ENCODE measurements at places on chromosomes 3 and 15.

- DNase-seq = no peak
Measured at GRCh38 chr3:29183346-29184087, 97.4 kb upstream of the RBMS3 start.

DNA sequence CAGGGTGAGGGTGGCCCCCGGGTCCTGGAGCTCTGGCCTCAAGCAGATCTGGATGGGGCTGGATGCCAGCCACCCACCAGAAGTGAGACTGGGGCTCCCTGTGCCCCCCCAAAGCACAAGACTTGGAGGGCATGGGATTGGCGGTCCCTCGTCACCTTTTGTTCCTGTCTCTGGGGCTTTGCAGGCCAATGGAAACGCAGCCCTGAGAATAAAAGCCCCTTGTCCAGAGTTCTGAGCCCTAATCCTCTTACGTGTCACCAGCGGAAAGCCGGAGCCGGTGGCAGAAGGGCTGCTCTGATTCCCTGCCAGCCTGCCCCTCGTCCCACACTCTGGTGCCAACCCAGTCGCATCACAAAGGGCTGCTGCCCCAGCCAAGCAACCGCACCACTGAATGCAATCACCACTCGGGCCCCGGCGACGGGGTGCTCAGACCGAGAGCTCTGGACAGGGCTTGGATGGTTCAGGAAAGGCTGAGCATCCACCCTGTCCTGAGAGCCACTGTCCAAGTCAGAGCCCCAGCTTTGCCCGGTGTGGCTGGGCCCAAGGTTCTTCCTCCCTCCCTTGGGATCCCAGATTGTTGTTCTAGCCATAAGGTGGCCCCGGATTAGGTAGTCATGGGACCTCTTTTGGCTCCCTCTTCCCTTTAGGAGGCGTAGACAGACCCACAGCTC is 22.8 kb upstream of the ELP6 start:
- DNase-seq = no peak

DNA sequence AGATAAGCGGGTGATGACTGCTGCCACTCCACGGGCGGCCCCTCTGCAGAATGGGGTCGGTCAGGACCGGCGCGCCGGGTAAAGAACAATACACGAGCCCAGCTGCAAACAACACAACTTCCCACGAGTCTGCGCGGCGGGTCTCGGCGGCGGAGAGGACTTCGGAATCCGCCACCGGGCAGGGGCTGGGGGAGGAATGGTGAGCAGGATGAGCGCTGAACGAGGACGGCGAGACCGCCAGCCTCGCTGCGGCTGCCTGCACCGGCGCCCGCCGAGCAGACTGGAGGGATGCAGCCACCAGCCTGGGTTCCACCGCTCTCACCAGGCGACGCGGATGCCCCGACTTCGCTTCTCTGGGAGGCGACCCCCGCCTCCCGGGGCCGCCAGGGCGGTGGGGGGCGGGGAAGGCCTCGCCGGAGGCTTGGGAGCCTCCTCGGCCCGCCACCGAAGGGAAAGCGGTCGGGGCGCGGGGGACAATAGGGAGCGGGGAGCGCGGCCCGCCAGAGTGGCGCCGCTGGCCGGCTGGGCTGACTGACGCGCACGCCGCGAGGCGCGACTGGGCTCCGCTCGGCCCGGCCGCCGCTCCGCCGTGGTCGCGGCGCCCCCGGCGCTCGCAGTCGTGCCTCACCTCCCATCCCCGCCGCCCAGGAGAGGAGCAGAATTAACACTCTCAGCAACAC is 515 bp downstream of the ADAM10 start:
- DNase-seq = peak; percentile 66

DNA sequence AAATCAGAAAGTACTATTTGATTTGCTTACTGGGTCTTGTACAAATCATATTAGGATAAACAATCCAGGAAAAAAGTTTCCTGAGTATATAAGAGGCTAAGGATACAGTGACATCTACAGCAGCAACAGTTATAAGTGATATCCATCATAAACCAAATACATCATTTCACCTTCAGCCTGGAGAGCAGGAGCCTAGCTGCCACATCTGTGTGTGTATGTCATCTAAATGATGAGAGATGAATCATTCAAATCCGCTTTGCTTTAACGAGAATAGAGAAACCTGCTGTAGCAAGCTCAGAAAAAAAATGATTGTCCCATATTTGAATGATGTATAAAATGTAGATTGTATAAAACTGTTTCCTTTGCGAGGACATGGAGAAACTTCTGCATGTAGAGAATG is 841.4 kb downstream of the SI start:
- no peak for DNase-seq

GRCh38 chr3:98038286-98038685 is 3.2 kb upstream of the GABRR3 start:
- DNase-seq = no peak
